ENCODE measurements at places on chromosomes 1 and 21.

- peaks cover 22% of the 10 kb centered on the region for H3K27me3 ChIP-seq
- no peak overlapping the region for H3K27ac ChIP-seq
- no peaks in the 10 kb centered on the region for H3K36me3 ChIP-seq
- no peak for DNase-seq
- H3K4me1 ChIP-seq = peaks cover 15% of the 10 kb centered on the region
- H3K4me3 ChIP-seq = no peak overlapping the region
These were observed 29.8 kb downstream of the PKP1 start for GRCh38 chr1:201313086-201313485.

GRCh38 chr1:225511828-225512381 is 84.1 kb upstream of the LBR start:
- no peaks in the 10 kb centered on the region for H3K27me3 ChIP-seq
- H3K27ac ChIP-seq = no peak overlapping the region
- no peak for DNase-seq
- peaks cover 23% of the 10 kb centered on the region for H3K4me1 ChIP-seq

DNA sequence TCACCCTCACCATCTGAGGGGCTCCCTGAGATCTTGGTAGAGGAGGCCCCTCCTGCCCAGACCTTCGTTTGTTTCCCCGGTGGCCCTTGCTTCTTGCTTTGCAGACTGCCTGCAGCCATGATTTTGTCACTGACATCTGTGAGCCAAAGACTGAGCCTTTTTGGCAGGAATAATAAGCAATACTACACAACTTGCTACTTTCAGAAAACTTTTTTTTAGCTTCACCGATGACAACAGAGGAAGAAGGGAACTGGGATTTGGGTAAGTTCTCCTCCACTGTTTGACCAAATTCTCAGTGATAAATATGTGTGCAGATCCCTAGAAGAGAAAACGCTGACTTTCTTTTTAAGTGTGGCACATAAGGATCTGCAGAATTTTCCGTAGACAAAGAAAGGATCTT is 11.7 kb upstream of the CD101 start:
- peaks cover 40% of the 10 kb centered on the region for H3K36me3 ChIP-seq
- no peak overlapping the region for H3K27ac ChIP-seq
- no peak overlapping the region for H3K4me3 ChIP-seq
- no peak for DNase-seq
- H3K4me1 ChIP-seq = peaks cover 41% of the 10 kb centered on the region

GRCh38 chr21:45885597-45885929 is 96.0 kb upstream of the COL6A1 start:
- DNase-seq = no peak
- no peak overlapping the region for H3K27ac ChIP-seq
- peaks cover 16% of the 10 kb centered on the region for H3K4me1 ChIP-seq
- H3K36me3 ChIP-seq = no peaks in the 10 kb centered on the region
